ENCODE measurements at places on chromosomes 4 and X. TPM values are rescaled to one million over a fixed set of nuclear protein-coding genes. Genes with fewer than 3 reads are reported as not detected.
A peak's percentile ranks its signal among the peaks of the same experiment; 100 is the strongest.

- no peaks in the 10 kb centered on the region for H3K36me3 ChIP-seq
- H3K4me3 ChIP-seq: no peak overlapping the region
- no peaks in the 10 kb centered on the region for H3K4me1 ChIP-seq
These were observed 208.7 kb downstream of the CHIC2 start for GRCh38 chr4:53855581-53856250.

GRCh38 chrX:89053223-89053622 is 306.2 kb downstream of the CPXCR1 start:
- no peak for DNase-seq
- no peaks in the 10 kb centered on the region for H3K36me3 ChIP-seq
- no peaks in the 10 kb centered on the region for H3K27me3 ChIP-seq
- H3K4me3 ChIP-seq: no peak overlapping the region
- H3K4me1 ChIP-seq: peaks cover 22% of the 10 kb centered on the region

- no peak overlapping the region for H3K27ac ChIP-seq
- H3K4me1 ChIP-seq: peaks cover 11% of the 10 kb centered on the region
- no peaks in the 10 kb centered on the region for H3K36me3 ChIP-seq
- H3K4me3 ChIP-seq: no peak overlapping the region
These were observed 58.8 kb downstream of the SHROOM2 start for GRCh38 chrX:9844936-9845577.

DNA sequence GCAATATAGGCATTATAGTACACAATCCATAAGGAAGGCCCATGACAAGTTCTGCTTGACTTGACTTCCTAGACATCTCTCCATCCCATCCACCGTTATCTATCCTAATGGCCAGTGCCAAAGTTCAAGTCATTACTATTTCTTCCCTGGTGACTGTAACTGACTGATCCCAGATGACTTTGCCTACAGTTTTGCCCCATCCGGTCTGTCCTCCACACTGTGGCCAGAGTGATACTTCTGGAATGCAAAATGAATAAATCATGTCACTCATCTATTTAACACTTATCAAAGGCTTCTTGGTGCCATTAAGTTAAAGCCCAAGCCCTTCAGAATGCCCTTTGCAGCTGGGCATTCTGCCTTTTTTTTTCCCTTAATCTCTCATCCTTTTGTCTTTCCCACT is 130.8 kb downstream of the PPARGC1A start:
- H3K36me3 ChIP-seq: no peaks in the 10 kb centered on the region
- H3K27ac ChIP-seq: no peak overlapping the region
- no peaks in the 10 kb centered on the region for H3K4me1 ChIP-seq
- no peak for DNase-seq
- no peak overlapping the region for H3K4me3 ChIP-seq
- H3K27me3 ChIP-seq: no peaks in the 10 kb centered on the region

- H3K4me1 ChIP-seq: no peaks in the 10 kb centered on the region
- no peak overlapping the region for H3K4me3 ChIP-seq
- DNase-seq: no peak
- no peaks in the 10 kb centered on the region for H3K27me3 ChIP-seq
These were observed 239.6 kb downstream of the GBA3 start for GRCh38 chr4:22932326-22932725.

DNA sequence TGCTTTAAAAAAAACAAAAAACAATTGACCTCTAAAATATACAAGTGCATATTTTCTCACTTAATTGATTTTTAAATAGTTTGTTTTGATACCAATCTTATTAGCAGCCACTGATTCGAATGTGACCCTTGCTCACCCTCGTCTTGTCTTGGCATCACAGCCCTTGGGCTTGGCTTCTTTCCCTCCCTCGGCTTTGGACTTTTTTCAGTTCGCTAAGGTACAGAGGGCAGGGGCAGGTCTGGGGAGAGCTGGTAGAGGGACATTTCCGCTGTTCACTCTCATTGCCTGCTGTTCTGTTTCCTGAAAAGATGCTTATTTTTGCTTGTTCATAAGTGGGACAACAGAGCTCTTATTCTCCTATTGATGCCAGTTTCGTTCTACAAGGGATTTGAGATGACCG is 88.5 kb upstream of the RPS6KA3 start:
- no peaks in the 10 kb centered on the region for H3K36me3 ChIP-seq
- H3K27ac ChIP-seq: no peak overlapping the region
- no peaks in the 10 kb centered on the region for H3K4me1 ChIP-seq
- no peak overlapping the region for H3K4me3 ChIP-seq
- no peak for DNase-seq
- no peaks in the 10 kb centered on the region for H3K27me3 ChIP-seq

DNA sequence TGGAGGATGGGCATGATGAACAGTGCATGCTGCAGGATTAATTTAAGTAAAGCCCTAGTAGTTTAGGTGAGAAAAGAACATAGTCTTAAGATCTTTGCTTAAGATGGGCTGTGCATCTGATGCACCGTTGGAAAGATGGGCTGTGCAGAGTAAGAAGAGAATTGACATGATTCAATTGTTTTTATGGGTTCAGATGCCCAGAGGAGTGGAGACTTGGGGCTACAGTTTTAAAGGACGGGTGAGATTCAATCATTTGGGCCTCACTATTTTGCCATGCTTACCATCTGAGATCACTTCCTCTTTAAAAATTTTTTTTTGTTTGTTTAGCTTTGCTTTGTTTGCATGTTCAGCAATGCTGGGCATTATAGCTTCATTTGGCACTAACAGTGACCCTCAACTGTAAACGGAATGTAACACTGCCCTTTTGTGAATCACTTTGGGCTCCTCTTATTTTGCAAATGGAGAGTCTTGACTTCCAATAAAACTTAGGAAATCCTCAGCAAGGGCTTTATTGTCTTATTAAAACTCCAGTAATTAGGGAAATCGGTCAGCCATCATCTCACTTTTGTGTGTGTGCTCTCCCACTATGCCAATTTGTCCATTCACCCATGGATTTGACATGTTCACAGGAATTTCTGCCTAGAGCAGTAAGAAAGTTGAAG is 216.1 kb upstream of the TLL1 start:
- peak overlapping the region; percentile 90 for H3K27ac ChIP-seq
- H3K27me3 ChIP-seq: no peaks in the 10 kb centered on the region
- H3K4me3 ChIP-seq: peak overlapping the region; percentile 32
- DNase-seq: peak; percentile 38

DNA sequence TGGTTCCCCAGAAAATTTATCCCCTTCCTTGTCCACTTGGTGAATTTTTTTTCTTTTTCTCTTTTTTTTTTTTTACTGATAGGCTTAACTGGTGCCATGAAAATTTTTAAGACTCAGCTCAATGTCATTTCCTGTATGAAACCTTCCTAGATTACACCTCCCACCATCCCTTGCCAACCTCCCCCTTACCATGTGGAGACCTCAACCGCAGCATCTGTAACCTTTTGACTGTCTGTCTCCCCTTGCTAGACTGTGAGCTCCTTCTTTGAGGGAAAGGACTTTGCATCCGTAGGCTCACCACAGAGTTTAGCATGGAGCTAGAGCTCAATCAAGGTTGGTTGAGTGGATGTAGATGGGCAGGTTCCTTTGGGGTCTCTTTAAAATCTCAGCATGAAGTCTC is 5.2 kb upstream of the PGRMC1 start:
- peaks cover 4% of the 10 kb centered on the region for H3K4me1 ChIP-seq
- no peak overlapping the region for H3K4me3 ChIP-seq
- no peak for DNase-seq
- H3K27me3 ChIP-seq: no peaks in the 10 kb centered on the region

GRCh38 chrX:154409222-154409871 is at the start of gene DNASE1L1:
Gene DNASE1L1 (minus strand): TSS chrX:154409254. CDS start chrX:154405568, 3,686 bp downstream.
- no peaks in the 10 kb centered on the region for H3K4me1 ChIP-seq
- no peaks in the 10 kb centered on the region for H3K27me3 ChIP-seq
- H3K4me3 ChIP-seq: peak within 1 kb of the TSS; percentile 20

- DNase-seq: no peak
- H3K36me3 ChIP-seq: no peaks in the 10 kb centered on the region
- H3K4me1 ChIP-seq: no peaks in the 10 kb centered on the region
These were observed 743 bp downstream of the NKAP start for GRCh38 chrX:119942831-119943184.

DNA sequence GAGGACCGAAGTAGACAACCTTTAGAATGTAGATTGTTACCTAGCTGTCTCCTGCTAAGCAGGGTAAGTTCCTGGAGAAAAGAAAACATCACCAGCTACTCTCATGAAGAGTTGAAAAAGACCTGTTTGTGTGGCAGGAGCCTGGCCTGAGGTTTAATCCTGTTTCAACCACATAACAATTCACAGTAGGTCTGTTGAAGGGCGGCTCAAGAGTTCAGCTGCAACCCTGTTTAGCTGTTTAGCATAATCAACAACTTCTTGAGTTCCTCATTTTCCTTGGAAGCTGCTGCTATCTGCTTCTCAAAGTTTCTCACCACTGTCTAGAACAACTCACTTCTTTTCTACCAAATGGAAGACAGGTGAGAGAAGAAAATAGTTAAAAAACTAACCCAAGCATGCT is 170.4 kb upstream of the TET2 start:
- H3K4me3 ChIP-seq: no peak overlapping the region
- H3K36me3 ChIP-seq: no peaks in the 10 kb centered on the region
- DNase-seq: no peak
- H3K27ac ChIP-seq: no peak overlapping the region

Gene NEUROG2
- 0.09 TPM for total RNA-seq

DNA sequence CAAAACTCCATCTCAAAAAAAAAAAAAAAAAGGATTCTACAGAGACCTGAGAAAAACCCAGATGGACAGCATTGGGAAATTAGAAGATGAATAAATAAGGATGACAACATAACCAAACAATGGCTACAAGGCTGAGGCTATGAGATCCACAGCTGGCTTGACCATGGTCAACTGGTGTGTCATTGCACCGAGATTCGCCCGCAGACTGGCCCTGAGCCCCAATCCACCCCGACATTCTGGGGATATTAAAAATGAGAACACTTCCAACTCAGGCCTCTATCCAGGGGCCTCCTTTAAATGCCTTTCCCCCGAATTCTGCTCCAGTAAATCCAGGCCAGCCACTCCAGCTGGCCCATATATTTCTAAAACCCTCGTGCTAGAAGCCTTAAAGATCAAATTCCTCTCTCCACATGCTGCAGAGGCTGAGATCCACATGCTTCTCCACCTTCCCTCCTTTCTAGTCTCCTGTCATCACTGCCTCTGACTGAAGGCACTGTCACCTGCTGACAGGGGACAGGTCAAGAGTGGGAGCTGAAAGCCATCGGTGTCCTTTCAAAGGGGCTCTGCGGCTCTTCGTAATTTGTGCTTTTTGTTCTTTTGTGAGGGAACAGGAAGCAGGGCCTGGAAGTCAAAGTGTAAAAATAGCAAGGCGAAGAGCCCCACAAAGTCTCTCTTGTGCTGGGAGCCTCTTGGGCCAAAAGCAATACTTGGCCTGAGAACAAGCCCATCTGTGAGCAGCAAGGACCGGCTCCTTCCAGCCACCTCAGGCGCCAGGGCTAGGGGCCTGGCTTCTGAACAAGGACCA is 203.7 kb downstream of the NSUN7 start:
- H3K27me3 ChIP-seq: no peaks in the 10 kb centered on the region
- DNase-seq: peak; percentile 18
- H3K36me3 ChIP-seq: no peaks in the 10 kb centered on the region
- no peak overlapping the region for H3K4me3 ChIP-seq
- no peak overlapping the region for H3K27ac ChIP-seq
- H3K4me1 ChIP-seq: peaks cover 18% of the 10 kb centered on the region

DNA sequence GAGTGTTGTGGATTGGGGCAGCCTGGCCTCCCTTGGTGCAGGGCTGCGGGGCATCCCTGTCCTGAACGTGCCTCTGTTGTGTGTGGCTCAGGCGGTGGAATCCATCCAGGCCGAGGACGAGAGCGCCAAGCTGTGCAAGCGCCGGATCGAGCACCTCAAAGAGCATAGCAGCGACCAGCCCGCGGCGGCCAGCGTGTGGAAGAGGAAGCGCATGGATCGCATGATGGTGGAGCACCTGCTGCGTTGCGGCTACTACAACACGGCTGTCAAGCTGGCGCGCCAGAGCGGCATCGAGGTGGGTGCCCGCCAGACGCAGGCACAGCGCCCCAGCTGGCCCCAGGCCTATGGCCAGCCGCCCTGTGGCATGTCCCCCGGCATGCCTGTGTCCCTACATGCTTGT is 25.6 kb downstream of the MAEA start:
- no peaks in the 10 kb centered on the region for H3K4me1 ChIP-seq
- no peaks in the 10 kb centered on the region for H3K27me3 ChIP-seq

- H3K27me3 ChIP-seq: no peaks in the 10 kb centered on the region
- no peak overlapping the region for H3K4me3 ChIP-seq
- no peak overlapping the region for H3K27ac ChIP-seq
- no peak for DNase-seq
These were observed 3.5 kb downstream of the MXD4 start for GRCh38 chr4:2258091-2259035.

Gene IL2
- not detected for total RNA-seq

DNA sequence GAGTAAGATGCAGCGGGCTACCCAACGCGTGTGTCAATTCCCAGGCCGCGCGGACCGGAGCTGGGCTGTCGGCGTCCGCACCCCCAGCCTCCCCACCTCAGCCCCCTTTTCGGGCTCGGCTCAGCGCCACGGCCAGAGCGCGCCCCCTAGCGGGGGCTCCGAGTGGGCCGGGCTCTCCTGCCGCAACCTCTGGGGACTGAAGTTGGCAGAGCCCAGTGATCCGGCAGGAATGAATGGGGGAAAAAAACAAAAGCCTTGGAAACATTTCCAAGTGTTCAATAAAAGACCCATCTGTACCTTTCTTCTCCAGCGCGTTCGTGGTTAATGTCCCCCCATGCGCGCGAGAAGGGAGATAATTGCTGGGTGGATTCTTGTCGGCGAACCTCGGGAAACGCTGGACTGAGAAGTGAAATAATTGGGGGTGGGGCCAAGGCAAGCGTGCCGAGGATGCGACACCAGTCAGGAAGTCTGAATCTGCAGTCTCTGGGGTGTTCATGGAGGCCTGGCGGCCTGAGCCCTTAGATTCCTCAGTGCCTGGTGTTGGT is 5.2 kb upstream of the ARX start:
- H3K4me3 ChIP-seq: peak overlapping the region; percentile 45
- peak; percentile 90 for DNase-seq
- H3K27me3 ChIP-seq: peaks cover 100% of the 10 kb centered on the region
- H3K4me1 ChIP-seq: peaks cover 61% of the 10 kb centered on the region
- no peak overlapping the region for H3K27ac ChIP-seq

Gene MAGEA11
- total RNA-seq: not detected

Gene NFXL1
- total RNA-seq: 33.2 TPM

GRCh38 chrX:129557844-129558480 is 17.9 kb downstream of the OCRL start:
- H3K4me3 ChIP-seq: no peak overlapping the region
- H3K27ac ChIP-seq: no peak overlapping the region
- H3K36me3 ChIP-seq: peaks cover 5% of the 10 kb centered on the region
- no peaks in the 10 kb centered on the region for H3K4me1 ChIP-seq

Gene SLC2A9
- not detected for total RNA-seq

DNA sequence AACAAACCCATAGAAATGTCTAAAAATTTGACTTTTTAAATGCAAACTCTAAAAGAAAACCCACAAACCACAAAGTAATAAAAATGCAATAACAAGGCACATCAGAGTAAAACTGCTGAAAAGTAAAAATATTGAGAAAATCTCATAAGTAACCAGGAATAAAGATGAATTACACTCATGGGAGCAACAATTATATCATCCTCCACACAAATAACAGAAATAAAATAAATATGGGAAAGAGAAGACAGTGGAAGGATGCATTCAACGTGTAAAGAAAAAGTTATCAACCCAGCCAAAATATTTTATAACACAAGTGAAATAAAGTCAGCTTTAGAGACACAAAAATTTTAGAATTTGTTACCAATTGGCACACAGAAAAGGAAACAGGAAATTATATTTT is 1420.2 kb downstream of the PCDH18 start:
- no peak for DNase-seq
- no peaks in the 10 kb centered on the region for H3K36me3 ChIP-seq
- no peak overlapping the region for H3K27ac ChIP-seq
- H3K4me1 ChIP-seq: peaks cover 24% of the 10 kb centered on the region

Gene NKX6-1
- total RNA-seq: 0.79 TPM

Gene NPY2R
- total RNA-seq: 8.5 TPM

Gene ERAS
- total RNA-seq: 0.50 TPM

Gene CCNA2
- 197 TPM for total RNA-seq

Measured in neural progenitor cell (in vitro differentiated cells).